Endodermal cell (in vitro differentiated cells): ENCODE measurements at places on chromosomes 13 and 19. TPM values are rescaled to one million over a fixed set of nuclear protein-coding genes. Genes with fewer than 3 reads are reported as not detected.

DNA sequence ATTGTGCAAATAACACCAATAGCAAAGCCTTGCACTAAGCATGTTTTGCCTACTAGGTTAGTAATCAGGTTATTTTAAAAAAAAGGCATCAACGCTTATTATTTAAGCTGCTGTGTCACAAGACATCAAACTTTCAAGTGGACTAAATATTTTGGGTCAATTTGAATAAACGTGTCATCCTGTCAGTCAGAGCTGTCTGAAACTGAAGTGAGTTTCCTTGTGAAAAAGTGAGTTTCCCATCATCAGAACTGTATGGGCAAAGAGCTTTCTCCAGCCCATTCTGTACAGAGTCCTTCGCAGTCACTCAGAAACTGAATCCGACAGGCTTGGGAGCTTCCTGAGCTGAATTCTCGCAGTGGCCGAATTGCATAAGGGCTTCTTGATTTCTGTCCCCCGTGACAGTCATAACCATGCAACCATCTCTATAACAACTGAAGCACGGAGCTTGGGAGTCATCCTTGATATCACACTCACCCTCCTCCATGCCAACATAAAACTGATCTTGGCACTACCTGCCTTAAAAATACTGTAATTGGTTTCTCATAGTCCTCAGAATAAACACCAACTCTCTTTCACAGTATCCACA lies 139.8 kb downstream of the MIPEP start:
- DNase-seq: no peak

DNA sequence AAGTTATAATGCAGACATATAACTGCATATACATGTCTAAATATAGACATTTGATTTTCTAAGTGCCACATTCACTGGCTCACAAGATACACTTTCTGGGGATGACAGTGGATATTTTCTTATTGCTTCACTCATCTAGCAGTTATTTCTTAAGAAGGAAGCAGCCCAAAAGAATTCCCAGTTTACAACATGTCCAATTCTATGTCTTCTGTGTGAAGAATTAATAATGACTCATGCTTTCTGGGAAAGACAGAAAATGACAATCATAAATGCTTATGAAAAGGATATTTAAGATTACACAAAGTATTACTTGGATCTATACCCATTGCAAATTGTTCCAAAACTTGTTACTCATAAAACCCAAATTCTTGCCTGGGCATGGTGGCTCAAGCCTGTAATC lies 543.4 kb downstream of the SUCLA2 start:
- no peak for DNase-seq

DNA sequence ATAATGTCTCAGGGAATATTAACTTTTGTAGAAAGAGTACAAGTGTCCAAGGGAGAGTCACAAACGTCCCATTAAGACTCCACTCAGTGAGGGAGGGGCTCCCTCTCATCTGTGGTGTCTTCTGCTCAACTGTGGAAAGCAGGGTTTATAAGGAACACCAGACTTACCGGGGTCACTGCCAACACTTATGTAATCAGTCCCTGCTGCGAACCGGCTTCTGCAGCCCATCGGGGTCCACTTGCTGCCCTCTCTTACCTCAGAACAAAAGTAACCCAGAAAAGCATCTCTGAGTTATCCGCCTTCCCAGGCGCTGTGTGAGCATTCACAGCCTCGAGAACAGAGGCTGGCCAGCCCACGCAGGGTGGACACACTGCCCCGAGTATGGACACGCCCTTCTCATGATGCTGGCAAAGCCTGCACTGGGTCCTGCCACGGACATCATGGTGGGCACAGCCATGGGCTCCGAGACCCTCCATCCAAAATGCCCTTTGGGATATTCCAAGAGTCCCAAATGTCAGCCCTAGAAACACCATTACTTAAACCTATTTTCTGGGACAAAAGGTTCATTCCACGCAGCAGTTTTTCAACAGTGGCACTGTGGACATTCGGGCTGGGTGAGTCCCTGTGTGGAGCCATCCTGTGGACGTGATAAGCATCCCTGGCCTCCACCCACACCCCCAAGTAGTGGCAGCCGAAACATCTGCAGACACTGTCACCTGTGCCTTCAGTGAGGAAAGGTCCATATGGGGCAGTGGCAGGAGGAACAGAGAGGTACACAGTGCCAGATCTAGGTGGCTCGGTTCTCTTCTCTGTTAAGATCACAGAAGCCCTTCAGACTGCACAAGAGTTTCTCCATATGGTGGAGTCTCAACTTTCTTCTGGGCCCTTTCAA lies 63.9 kb downstream of the STK24 start:
- no peak for DNase-seq

DNA sequence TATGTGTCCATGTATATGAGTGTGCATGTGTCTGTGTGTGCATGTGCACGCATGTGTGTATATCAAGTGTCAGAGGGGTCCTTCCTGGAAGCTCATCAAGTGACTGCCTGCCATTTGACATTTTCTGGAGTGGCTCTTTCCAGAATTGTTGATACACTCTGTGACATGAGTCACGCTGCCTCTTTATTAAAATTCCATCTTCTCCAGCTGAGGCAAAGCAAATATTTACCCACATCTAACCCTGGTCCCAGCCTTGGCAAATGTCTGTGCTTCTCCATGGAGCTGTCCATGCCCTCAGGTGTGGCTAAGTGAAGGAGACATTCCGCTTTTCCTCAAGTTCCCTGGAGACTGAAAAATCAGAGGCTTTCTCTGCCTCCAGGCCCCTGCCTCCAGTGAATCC lies 88.2 kb upstream of the MBNL2 start:
- DNase-seq: no peak

DNA sequence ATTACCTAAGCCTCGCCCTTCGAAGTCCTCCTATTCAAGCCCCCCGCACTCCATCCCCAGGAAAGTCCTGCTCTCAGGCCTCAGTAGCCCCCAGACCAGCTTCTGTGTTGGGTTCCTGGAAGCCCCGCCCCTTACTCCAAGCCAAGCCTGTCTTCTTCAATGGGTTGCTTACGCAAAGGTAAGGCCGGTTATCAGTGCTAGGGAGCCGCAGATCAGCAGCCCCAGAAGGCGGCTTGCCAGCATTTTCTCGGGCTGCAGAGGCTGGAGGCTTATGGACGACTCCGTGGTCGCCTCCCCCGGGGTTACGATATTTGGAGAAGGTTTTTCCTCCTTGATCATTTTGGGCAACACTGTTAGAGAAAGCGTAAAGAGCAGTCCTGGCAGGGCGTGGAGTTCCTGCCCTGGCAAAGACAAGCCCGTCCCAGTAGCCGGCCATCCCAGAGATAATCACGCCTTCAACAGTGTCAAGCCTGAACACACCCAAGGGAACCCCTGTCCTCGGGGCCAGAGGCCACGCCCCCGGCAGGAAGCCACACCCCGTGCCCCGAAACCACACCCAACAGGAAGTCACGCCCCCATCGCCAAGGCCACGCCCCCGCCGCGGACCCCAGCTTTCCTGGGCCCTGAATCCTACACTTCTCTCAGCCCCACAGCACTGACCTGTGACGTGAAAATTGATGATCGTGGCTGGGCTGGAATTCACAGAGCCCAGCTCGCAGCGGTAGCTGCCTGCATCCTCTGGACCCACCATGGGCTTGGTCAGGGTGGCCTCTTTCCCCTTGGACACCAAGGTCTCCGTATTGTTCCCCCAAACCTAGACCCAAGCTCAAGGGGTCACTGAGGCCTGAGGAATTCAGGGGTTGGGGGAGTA lies 954 bp upstream of the RASIP1 start:
- DNase-seq: peak; percentile 92

DNA sequence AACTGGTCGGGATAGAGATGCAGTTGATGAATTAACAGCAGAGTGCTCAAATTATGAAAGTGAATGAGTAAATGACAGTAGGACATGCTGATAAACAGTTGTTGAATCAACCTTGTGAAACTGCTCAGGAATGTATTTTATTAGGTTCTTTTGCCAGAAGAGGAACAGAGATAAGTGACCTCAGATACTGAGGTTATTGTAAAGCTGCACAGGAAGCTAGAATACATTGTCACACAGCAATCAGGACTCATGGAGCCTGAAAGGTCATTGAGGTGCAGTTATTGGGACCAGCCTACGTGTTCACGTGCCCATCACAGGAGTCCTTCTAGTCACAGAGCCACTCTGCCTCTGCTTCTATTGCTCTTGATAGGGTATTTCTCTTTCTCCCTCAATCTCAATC lies 47.5 kb upstream of the MED4 start:
- DNase-seq: no peak

DNA sequence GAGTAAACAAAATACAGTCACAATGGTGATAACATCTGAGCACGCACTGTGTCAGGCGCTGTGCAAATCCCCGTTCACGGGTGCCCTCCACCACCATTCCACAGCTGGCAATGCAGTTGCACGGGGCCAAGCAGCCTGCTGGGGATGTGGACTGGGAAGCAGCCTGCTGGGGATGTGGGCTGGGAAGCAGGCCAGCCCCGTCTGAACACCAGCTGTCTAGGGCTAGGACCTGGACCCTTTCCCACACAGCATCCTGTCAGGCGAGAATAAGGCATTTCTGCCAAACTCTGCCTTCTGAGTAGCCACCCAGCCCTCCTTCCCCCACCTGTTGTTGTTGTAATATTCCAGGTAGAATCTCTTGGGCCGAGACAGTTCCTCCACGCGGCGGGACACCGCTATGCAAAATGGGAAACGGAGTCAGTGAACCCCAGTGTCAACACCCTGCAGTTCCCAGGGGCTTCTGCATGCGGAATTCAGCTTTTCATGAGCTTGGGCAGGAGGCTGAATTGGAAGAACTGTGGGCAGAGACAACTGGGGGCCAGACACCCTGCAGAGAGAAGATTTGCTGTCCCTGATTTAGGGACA lies 27.8 kb upstream of the MIER2 start:
- peak; percentile 36 for DNase-seq

DNA sequence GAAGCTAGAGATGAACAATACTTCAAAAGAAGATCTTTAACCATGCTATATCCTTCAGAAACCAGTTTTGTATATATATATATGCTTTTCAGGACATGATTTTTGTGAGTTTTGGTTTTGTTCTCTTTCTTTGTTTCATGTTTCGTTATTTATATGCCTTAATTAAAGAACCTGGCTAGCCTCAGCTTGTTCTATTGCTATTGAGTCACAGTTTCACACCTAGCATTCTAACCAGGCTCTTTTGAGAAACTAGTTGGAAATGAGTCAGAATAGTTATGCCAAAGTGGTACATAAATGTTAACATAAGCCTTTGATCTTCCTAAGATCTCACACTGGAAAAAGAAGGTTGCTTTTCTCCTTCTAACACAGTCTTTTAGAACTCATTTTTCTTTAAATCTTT lies 1925.2 kb downstream of the OLFM4 start:
- DNase-seq: no peak

DNA sequence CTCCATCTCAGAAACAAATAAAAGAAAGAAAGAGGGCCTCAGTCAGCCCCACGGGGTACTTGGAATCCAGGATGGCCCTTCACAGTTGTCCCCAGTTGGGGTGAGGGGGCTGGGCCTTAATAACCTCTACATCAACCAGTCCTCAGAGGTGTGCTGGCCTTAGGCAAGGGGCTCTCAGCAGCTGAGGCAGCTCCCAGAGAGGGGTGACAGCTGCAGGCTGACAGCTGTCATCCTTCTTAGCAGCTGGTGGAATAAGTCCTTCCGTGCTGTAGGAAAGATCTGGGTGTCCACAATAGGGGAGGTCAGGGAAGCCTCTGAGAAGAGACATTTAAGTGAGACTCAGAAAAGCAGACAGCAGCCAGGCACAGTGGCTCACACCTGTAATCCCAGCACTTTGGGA lies 7.4 kb downstream of the BCAM start:
- no peak for DNase-seq

DNA sequence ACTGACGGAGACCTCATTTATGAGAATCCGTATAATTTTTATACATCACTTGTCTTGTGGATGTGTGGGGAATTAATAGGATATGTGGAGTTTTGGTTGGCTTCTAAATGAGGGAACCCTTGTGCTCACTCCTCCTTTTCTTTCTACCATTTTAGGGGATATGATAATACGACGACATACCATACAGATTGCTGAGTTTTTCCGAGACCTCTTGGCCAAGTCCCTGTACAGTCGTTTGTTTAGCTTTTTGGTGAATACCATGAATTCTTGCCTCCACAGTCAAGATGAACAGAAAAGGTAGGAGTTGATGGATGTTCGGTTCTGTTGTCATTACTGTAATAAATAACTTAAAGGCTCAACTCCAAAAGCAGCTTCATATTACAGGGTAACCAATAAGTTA lies 335.2 kb downstream of the MYO16 start:
- no peak for DNase-seq

DNA sequence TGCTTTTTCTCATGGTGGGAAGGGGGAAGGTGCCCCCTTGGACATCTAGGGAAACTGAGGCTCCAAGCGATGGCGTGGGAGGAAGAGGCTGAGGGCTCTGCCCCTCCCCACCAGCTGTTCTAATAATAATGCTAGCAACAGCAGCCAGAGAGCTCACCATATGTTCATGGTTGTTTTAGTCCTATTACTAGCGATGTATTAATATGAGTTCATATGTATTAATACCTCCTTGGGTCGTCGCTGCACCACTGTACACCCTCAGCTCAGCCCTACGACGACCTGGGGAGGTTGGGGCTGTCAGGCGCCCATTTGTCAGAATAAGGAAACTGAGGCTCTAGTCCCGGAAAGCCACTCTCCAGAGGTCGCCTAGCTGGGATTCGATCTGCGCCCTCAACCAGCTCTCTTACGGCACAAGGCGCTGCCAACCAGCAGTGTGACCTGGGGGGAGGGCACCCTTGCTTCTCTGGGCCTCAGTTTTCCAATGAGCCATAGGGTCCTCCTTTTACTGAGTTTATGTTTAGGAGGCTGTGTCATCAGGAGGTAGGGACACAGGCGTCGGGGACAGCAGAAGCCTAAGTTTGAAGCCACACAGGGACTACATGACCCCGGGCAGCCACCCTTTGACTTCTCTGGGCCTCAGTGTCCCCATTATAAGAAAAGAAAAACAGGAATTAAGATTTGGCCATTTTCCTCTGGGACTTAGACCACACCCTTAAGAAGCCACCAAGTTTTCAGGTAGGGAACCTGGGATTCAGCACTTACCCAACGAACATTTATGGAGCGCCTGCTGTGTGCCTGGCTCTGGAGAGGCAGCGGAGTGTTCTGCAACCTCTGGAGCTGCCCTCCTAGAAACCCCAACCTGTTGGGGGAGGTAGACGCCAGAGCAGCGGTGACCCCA lies 664 bp downstream of the MAST3 start:
- DNase-seq: no peak

DNA sequence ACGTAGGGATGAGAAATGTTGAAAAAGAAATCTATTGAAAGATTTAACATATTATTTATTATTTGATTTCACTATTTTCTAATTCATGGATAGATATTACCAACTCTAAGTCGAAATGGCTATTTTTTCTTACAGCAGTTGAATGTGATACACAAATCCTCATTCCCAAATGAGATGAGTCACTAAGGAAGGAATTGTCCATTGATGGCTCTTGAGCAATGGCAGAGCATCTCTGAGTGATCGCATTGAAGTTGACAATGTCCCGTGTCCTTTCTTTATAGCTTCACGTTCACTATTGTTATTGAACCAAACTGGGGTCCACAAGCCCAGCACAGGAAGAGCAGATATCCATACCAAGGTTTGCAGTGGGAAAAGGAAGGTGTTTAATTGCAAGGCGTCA lies 648.3 kb upstream of the SPRY2 start:
- DNase-seq: no peak

The ZNF468 gene
- 40.4 and 46.2 TPM in 2 replicates for total RNA-seq

The ZSCAN4 gene
- not detected in 3 replicates for total RNA-seq

The PABPC3 gene
- total RNA-seq: 0.15 to 0.33 TPM in 2 of 3 replicates, not detected in the other

The HIPK4 gene
- total RNA-seq: not detected in 2 replicates

The PSG6 gene
- total RNA-seq: not detected in 2 replicates
